ENCODE measurements at places on chromosomes 2 and 18.

- peak; percentile 4 for DNase-seq
Measured at GRCh38 chr2:221780281-221780688, 208.2 kb upstream of the EPHA4 start.

DNA sequence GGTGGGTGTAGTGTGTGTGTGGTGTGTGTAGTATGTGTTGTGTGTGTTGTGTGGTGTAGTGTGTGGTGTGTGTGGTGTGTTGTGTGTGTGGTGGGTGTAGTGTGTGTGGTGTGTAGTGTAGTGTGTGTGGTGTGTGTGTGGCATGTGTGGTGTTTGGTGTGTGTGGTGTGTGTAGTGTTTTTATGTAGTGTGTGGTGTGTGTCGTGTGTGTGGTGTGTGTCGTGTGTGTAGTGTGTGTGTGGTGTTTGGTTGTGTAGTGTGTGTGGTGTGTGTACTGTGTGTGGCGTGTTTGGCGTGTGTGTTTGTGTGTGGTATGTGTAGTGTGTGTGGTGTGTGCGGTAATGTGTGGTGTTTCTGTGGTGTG, 4.7 kb upstream of the RTP5 start:
- DNase-seq = no peak

DNA sequence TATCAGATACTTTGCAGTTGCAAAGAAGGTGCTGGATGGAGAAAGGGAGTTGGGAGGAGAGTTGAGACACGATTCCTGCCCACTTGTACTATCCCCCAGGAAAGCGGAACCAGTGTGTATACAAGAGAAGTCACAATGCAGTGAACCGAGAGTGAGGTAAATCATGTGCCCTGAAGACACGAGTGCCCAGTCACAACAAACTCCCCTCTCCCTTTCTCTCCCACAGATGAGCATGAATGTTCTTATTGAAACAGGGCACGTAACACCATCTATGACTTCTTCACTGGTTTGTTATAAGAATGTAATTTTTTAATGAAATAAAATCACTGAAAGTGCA, 155.7 kb downstream of the IRS1 start:
- no peak for DNase-seq

DNA sequence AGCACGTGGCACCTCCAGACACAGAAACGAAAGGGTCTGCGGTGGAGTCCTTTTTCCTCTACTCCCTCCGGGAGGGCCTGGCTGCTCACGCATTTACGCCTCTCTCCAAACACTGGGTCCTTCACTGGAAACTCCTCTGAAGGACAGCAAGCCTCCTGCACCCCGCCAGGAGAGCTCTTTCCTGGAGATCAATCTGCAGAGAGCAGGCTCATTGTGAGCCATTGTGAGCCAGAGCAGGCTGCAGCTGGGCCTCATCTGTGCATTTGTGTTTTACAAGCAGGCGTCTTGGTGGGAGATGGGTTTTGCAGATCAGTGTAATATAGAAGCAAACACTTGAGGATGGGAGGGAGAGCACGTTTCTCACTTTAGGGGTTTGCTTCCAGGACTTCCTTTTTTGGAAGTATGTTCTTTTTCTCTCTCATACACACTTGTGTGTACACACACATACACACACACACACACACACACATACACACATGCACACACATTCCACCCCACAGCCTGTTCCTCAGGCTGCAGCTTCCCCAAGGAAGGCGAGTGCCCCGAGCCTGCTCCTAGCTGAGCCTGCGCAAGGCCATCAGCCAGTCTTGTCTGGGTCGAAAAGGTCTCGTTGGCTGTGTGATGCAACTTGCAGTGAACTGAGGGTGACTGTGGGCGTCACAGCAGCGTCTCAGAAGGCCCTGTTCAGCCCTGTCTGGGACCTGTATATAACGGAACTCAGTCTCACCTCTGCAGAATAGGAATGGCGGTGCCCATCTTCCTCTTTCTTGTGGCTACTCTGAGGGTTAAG, 163.5 kb downstream of the GLI2 start:
- no peak for DNase-seq
